Activated CD4-positive, alpha-beta memory T cell treated with anti-CD3 and anti-CD28 coated beads, Interleukin-2, amount 10 ng/mL, durations not matched to agents 7 days and 5 days (primary cell): ENCODE measurements at places on chromosomes 7 and 10. TPM values are rescaled to one million over a fixed set of nuclear protein-coding genes. Genes with fewer than 3 reads are reported as not detected.

GRCh38 chr10:46235705-46236545 lies 50.9 kb upstream of the ANTXRL start:
- DNase-seq, result no peak

Gene OR13A1
- total RNA-seq, result not detected

Gene ACTL6B
- total RNA-seq, result not detected

DNA sequence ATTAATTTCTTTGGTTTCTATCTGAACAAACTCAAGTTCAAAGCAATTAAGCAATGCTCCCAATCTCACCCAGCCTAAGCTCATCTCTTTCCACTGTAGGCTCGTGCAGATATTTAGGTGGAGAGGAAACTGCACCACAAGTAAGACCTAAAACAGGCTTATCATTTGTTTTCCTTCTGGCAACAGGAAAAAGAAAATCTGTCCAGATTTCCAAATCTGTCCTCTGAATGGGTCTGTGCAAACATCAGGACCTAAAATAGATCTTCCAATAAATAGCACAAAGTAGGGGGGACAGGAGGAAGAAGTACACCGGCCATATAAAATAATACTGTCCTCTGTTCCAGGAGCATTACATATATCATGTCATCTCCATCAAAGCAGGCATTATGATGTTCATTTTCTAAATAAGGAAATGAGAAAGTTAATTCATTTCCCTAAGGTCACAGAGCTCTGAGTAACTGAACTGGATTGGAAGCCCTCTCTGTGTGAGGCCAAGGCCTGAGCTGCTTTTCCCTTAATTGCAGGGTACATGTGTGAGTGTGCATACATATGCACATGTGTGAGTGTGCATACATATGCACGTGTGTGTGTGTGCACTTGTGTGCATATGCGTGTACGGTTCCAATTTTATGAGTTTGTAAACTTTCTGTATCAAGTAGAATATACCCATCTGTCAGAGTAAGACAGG lies 92.8 kb upstream of the PARD3 start:
- DNase-seq, result no peak

Gene ITIH5
- total RNA-seq, result not detected

Gene GPR37
- total RNA-seq, result not detected

- DNase-seq, result no peak
These were observed 17.1 kb upstream of the LIPF start for GRCh38 chr10:88647061-88647615.

DNA sequence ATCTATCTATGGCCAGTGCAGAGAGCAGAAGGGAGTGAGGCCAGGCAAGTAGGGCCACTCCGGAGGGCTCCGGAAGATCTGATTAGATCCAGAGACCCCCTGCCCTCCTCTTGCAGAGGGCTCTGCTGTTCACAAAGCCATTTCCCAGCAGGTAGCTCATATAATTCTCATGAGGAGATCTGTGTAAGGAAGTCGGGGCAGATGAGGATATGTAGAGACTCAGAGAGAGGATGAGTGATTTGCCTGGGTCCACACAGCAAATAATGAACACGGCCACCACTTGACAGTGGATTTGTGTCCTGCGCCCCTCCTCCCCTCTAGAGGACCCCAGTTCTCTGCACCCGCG lies 2.6 kb downstream of the MUC12 start:
- no peak for DNase-seq

Gene DHX32
- total RNA-seq, result 9.6 TPM

Gene MALRD1
- not detected for total RNA-seq

DNA sequence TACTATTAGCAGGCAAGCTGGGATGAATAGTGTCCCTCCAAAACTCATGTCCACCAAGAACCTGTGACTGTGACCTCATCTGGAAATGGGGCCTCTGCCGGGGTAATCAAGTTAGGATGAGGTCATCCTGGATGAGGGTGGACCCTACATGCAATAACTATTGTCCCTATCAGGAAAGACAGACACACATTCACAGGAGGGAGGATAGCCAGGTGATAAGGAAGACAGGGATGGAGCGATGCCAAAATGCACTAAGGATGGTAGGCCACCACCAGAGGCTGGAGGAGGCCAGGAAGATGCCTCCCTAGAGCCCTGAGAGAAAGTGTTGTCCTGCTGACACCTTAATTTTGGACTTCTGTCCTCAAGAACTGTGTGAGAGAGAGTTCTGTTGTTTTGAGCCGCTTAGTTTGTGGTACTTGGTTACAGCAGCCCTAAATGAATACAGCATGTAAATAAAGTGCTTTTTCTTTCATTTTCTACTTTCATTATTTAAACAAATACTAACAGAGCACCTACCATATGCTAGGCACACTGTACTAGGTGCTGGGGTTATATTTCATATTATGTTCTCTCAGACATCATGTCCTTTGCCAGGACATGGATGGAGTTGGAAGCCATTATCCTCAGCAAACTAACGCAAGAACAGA lies 111.9 kb downstream of the USP6NL start:
- no peak for DNase-seq

DNA sequence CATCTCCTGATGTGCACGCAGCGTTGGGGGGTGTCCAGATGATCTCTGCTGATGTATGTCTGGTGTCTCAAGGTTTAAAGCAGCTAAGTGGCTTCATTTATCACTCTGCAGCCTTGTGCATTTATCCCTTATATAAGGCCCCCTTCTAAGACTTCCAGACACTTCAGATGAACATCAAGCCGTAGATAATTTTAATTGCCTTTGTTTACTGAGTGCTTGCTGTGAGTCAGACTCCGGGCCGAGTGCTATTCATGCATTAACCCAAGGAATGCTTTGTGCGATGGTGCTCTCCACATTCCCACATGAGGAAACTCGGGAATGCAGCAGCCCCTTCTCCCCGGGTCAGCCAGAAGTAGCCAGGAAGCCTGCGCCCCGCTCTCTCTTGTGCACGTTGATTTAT lies 328.6 kb upstream of the COBL start:
- no peak for DNase-seq

GRCh38 chr7:157555313-157555712 lies 218.5 kb downstream of the DNAJB6 start:
- DNase-seq, result no peak

- DNase-seq, result no peak
These were observed 51.5 kb upstream of the DLX6 start for GRCh38 chr7:96953676-96954513.

GRCh38 chr10:101560298-101561067 lies 27.6 kb downstream of the POLL start:
- DNase-seq, result peak; percentile 14

DNA sequence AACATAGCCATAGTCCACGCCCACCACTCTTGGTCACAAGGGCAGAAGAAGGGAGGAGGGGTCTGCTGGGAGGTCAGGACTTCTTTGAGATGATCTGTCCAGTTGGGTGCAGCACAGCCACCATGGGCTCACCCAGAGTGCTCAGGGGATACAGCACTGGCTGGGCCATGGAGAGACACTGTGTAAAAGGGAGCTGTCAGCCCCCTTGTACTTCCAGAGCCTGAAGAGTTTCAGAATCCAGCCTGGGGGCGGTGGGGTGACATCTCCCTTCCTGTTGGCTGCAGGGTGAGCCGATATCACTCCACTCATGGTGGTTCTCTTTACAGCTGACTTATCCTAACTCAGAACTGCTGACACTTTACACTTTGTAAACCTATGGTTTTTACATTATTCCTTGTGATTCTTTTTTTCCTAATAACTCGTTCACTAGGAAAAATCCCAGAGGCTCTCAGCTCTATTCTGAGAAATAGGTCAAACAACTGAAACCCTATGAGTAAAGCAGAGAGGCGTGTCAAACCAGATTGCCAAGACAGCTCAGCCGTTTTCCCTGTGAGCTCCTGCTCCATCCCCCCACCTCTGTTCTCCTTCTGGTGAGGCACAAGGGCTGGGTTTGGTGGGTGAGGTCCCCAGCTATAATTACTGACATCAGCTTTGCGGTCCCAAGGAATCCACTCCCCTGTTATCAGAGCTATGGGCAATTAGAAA lies 3.2 kb upstream of the MRPS24 start:
- DNase-seq, result no peak

GRCh38 chr7:96188591-96188991 lies 133.3 kb downstream of the SLC25A13 start:
- no peak for DNase-seq

GRCh38 chr7:5001911-5002310 lies 42.9 kb upstream of the MMD2 start:
- DNase-seq, result no peak

Gene NUTM2A
- 0.73 TPM for total RNA-seq

GRCh38 chr7:118214051-118214832 lies 10.3 kb upstream of the ANKRD7 start:
- peak; percentile 52 for DNase-seq

- DNase-seq, result peak; percentile 33
These were observed 117.4 kb downstream of the CABCOCO1 start for GRCh38 chr10:61779950-61780659.

Gene C10orf62
- not detected for total RNA-seq

Gene CAMK1D
- 16.7 TPM for total RNA-seq

Gene CLRN3
- total RNA-seq, result not detected

DNA sequence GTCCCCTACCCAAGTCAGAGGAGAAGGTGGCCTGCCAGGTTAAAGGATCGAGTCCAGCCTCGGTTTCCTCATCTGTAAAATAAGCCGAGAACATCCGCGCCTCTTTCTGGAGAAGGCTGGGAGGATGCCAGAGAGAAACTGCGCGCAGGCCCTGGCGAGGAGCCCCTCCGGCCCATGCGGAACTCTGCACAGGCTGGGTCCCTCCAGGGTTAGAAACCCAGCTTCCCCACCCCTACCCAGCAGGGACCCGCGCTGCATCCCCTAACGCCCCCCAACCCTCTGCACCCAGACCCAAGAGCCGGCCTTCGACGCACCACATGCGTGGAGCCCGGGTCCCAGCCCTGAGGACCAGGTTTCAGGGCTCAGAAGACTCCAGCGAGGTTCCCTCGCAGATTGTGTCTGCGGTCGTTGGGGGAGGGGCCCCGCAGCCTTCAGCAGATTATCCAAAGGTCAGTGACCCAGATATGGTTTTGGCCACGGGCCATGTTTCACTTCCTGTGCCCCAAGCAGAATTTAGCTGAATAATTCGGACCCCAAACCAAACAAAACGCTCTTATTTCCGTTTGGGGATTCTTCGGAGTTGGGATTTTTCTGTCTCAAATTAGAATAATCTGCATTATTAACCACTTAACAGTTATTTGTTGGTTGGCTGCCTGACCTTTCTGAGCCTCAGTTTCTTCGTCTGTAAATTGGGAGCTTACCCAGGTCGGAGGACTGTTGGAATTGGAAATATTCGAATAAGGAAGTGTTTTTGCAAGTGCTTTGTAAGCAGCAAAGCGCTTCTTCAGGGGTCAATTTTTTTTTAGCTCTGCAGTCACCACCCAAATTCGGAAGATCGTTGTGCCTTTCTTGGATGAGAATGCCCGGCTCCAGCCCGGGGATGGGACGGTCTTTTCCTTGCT lies 167.7 kb downstream of the UBE2H start:
- no peak for DNase-seq

Gene NYAP1
- total RNA-seq, result 0.05 TPM

Gene HUS1
- total RNA-seq, result 34.1 TPM

Gene GRID1
- not detected for total RNA-seq

DNA sequence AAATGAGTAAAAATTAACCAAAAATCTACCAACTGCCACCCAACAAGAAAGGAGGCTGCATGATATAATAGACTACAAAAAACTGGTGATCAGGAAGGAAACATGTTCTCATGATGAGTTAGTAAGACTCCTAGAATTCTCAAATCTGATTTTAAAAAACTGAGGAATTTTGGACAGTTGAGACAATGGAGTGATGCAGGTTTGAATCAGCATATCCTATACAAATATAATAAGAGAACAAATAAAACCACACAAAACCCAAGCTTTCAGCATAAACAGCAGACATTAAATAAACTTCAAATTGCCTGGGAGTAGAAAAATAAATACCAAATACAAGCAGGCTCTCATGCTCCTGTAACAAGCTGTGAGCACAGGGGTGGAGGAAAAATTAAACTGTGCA lies 57.8 kb downstream of the SLC25A40 start:
- no peak for DNase-seq
